Activated CD4-positive, alpha-beta T cell treated with anti-CD3 and anti-CD28 coated beads, Interleukin-2, amount 50 U/mL, for 48 hours (primary cell): ENCODE measurements at places on chromosomes 2 and 18.
A peak's percentile ranks its signal among the peaks of the same experiment; 100 is the strongest.

DNA sequence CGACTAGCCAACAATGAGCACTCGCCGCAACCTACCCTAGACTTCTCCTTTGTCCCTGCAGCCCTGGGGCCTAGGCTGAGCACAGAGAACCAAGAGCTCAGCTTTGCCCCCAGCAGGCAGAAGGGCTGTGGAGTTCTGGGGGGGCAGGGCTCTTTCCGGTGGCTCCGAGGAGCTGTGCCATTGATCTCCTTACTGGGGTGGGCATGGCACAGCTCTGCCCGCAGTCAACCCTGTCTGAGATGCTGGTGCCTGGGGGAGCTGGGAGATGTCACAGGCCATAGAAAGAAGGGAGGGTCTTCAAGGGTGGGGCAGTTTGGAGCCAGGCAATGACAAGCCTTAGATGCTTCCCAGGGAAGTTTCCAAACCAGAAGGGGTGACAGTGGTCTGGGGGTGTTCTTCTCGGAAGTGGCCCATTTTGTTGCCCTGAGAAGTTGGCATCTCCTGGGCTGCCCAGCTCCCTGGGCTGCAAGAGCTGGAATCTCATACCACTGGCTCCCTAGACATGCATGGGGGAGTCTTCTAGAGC, 14.1 kb upstream of the GPR55 start:
- no peak for DNase-seq

DNA sequence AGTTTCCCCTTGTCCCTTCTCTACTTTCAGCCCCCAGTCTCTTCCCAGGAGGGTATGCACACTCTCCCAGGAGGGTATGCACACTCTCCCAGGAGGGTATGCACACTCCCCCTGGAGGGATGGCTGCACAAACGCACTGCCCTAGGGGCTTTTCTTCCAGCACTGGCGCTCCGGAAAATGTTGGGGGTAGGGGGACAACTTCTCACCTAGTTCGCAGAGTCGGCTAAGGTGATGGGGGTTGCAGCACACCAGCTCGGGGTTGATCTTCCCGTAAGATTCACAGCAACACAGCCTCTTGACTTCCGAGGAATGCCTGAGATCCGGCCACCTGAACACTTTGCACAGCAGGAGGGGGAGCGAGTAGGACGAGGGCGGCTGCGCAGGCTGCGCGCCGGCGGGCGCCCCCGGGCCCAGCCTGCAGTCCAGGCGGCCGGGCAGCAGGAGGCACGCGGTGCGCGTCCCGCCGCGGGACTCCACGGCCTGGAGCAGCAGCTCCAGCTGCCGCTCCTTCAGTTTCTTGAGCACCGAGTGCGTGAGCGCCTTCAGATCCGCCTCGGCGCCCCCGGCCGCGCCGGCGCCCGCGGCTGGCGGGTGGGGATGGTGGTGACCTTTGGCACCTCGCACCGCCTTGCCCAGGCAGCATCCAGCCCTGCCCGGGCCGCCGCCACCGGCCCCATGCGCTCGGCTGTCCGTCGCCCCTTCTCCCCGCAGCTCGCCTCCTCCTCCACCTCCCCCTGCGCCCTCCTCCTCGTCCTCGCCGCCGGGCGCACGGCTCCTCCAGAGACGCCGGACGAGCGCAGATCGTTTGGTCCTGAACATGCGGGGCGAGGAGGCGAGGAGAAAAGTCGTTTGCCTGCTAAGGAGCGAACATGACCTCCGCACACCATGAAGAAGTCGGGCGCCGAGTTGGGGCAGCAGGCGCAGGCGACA, 894 bp downstream of the SMAD7 start:
- DNase-seq = peak; percentile 44

GRCh38 chr18:66759050-66759828, 155.3 kb upstream of the CDH19 start:
- no peak for DNase-seq

- DNase-seq = no peak
Observed at GRCh38 chr2:205964111-205964761, 121.7 kb downstream of the INO80D start.

- DNase-seq = no peak
Observed at GRCh38 chr2:122323927-122324326, 568.5 kb downstream of the TSN start.

- no peak for DNase-seq
Observed at GRCh38 chr2:204946892-204947291, 401.6 kb downstream of the PARD3B start.

GRCh38 chr2:8121826-8122513, 559.9 kb upstream of the ID2 start:
- DNase-seq = no peak
